ENCODE measurements at places on chromosomes 13 and 19.

- DNase-seq = no peak
These were observed 78.0 kb downstream of the STARD13 start for GRCh38 chr13:33207615-33207961.

DNA sequence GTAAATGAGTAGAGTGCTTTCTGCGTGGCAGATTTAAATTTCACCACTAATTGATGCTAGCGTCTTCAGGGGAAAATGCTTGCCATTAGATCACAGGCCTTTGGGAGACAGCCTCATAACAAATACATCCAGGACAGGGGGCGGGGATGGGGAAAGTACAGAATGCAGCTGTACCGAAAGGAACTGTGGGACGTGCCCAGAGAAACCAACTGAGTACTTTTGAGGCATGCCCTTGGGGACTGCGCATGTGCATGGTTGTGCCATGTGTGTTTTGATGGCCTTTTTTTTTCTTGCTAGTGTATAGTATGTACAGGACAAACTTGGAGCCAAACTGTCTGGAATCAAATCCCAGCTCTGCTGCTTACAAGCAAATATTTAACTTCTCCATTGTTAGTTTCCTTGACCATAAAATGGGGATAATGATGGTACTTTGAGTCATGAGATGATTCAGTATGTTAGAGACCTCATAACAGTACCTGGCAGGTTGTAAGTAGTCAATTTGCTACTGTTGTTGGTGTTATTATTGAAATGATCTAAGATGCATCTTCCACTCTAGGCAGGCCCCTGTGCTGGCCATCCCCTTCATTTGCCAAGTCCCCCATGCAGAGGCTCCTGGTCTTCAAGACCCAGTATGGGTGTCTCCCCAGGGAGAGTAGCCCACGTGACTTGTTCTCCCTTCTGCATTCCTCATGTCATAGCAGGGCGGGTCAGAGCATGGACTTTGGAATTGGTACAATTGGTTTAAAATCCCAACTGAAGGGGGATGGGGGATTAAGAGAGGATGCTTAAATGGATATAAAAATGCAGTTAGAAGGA lies 68.3 kb upstream of the NPAS1 start:
- DNase-seq = no peak

GRCh38 chr13:112455476-112456059 lies 79.4 kb downstream of the SPACA7 start:
- no peak for DNase-seq

DNA sequence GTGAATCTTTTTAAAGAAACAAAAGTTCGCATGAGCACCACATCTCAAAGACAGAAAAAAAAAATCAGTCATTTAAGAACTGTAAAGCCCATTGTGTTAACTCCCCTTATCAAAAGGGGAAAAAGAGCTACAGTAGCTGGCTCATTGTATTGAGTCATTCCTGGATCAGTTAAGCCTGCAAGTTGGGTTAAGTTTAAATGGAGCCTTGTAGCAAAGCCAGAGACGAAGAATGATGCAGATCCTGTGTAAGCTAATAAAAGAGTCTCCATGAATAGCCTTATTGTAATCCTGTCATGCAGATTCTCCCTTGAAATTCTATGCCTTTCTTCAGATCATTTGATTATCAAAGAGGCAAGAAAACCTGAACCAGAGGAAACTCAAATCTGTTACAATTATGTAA lies 83.8 kb downstream of the CRYL1 start:
- no peak for DNase-seq

- DNase-seq = no peak
These were observed 54.1 kb upstream of the SPATA13 start for GRCh38 chr13:24106429-24106828.

DNA sequence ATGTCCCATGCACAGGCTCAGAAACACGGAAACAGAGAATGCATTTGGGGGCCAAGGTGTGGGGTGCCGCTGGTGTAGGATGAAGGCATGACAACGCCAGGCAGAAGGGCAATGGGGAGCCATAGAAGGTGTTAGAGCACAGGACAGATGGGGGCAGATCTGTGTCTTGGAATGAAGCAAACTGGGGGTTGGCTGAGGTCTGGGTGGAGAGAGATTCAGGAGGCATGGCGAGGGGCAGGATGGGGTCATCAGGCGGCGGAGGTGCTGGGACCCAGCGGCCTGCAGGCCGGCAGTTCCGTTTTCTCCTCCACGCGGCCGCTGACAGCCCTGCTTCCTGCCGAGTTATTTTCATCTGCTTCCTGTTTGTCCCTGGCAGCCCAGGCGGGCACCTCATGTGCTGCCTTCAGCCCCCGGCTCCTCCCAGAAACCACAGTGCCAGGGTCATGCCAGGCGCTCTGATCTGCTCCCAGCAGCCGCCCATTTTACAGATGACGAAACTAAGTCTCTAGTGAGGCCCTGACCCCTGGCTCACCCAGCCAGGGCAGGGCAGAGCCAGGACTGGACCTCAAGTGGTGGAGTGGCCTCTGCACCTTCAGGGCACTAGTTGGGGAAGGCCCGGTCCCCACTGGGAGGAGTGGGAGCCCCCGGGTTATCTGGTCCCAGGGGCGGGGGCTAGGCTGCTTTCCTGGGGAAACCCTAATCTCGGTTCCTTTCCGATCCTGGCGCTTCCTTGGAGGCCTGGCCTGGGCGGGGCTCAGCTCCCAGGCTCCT lies 2.2 kb downstream of the ARHGAP45 start:
- peak; percentile 82 for DNase-seq

- no peak for DNase-seq
These were observed 18.8 kb upstream of the WASF3 start for GRCh38 chr13:26538363-26539317.

- DNase-seq = no peak
These were observed at the start of gene TMEM91 for GRCh38 chr19:41376241-41376997. Gene TMEM91 (plus strand): TSS chr19:41376533. CDS start chr19:41378310, 1,777 bp downstream.

DNA sequence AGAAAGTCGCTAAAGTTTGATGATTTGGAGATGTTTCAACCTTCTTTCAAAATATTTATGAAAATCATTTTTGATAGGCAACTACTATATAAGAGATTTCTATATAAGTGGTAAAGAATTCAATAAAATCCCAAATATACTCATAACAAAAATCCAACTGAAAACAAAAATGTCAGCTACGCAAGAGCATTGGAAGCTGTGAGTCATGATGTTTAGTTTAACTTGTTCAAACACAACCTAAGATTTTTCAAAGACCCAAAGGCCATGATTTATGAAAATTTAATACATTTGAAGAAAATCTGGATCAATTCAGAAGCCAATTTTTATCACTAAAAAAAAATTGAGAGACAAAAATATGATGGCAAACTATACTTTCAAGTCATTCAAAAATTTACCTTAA lies 226.6 kb downstream of the MZT1 start:
- no peak for DNase-seq

- no peak for DNase-seq
These were observed 147.4 kb downstream of the PTPRS start for GRCh38 chr19:5193192-5193591.

DNA sequence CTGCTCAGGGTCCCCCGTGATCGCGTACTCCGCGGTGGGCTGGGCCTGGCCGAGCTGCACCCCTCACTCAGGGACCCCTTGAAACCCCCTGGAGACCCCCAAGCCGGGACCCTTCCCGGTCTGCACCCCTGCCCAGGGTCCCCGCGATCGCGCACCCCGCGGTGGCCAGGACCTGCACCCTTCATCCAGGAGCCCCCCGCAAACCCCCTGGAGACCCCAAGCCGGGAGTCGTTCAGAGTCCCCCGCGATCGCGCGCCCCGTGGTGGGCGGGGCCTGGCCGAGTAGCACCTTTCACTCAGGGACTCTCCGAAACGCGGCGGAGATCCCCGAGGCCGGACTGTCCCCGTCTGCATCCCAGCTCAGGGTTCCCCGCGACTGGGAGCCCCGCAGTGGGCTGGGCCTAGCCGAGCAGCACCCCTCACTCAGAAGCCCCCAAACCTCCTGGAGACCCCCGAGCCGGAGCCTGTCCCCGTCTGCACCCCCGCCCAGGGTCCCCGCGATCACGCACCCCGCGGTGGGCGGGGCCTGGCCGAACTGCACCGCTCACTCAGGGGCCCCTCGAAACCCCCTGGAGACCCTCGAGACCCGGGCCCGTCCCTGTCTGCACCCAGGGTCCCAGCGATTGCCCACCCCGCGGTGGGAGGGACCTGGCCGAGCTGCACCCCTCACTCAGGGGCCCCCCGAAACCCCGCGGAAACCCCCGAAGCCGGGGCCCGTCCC lies 748 bp downstream of the LMNB2 start:
- peak; percentile 62 for DNase-seq

DNA sequence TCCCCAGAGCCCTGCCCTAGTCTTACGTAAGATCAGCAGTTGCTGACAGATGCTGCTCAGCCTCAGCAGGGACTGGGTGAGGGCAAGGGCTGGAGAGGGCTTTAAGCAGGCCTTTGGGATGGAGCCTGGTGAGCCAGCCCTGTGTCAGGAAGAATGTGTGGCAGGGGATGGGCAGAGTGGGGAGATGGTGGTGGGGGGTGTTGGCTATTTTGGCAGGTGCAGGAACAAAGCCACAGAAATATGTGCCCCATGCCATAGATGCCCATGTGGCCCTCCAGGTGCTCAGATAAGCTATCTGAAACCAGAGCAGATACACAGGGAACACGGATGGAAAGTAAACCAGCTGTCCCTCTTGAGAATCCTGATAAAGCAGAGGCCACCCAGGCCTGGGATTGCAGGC lies 1325.0 kb downstream of the UQCRFS1 start:
- no peak for DNase-seq

DNA sequence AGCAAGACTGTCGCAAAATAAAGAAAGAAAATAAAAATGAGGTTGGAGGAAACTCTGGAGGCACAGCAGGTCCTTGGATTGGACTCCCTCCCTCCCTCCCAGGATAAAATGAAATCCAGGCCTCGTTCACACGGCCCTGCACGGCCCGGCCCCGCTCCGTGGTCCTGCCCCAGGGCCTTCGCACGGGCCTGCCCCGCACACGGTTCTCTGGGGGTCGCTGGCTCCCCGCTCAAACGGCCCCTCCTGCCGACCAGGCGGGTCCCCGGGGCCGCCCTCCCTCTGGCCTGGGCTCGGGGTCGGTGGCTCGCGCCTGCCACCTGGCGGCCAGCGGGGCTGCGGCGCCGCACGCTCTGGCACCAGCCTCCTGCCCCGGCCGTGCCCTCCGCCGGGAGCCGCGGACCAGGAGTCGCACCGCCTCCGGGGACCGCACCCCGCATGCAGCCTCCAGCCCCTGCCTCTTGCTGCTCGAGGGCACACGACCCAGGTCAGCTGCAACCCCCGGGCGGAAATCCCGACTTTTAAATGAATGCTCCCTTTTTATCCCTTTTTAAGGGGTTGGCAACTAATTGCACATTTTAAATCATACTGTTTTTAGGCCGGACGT lies 1.5 kb upstream of the WDR18 start:
- peak; percentile 80 for DNase-seq

DNA sequence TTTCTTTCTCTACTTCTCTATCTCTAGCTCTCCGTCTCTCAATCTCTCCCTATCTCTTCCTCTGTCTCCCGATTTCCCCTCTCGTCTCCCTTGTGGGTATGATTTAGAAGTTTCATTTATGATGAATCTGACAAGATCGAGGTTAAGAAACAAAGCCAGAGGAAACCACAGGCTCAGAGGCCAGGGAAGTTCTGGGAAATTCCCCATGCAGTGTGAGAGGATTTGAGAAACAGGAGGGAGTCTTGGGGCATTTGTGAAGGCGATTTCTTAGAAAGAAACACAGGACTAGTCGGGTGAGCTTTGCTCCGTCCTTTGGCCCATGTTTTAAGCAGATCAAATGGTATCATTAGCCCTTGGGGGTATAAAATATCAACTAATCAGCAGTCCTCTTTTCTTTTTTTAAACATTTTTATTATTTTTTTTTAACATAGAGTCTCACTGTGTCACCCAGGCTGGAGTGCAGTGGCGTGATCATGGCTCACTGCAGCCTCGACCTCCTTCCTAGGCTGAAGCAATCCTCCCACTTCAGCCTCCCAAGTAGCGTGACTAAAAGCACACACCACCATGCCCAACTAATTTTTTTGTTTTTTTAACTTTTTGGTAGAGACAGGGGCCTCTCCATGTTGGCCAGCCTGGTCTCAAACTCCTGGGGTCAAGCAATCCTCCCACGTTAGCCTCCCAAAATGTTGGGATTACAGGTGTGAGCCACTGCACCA lies 25.8 kb downstream of the TNFSF9 start:
- DNase-seq = no peak

- peak; percentile 62 for DNase-seq
These were observed 7.8 kb downstream of the ANKLE1 start for GRCh38 chr19:17289489-17289888.

GRCh38 chr19:46460981-46461380 lies 10.4 kb downstream of the PNMA8A start:
- DNase-seq = no peak

- no peak for DNase-seq
These were observed 628.0 kb upstream of the PCDH20 start for GRCh38 chr13:62043600-62043999.

DNA sequence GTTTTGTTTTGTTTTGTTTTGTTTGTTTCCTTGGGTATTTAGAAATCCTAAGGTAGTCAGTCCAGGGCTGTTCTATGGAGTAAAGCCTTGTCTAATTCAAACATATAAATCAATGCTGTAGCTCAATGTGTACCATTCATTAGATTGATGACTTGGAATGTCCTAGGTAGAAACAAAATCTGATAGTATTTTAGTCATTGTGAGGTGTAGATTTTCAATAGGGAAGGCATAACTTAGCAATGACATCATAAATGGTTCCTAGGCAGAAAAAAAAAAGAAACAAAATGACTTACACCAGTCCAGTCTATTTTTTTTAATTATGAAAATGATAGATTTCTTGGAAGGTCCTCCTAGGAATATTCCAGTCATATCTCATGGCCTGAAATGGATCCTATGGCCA lies 189.9 kb downstream of the SPRY2 start:
- DNase-seq = no peak

DNA sequence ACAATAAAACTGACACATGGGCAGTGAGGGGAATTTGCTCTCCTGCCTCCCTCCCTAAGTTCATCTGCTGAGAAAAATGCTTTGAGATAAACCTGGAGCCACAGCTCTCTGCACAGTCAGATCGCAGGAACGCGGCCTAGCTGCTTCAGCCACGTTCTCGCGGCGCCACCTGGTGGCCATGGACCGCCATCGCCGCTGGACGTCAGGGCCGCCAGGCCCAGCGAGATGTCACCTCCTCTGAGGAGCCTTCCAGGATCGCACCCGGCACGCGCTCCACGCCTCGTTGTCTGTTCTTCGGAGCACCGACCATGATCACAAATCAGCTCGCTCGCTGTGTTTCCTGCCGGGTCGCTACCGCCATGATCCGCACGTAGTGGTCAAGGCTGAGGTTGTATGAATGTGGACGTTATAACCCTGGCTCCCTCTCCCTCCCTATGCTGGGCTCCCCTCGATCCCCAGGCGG lies 20.6 kb upstream of the USP29 start:
- DNase-seq = peak; percentile 62

- DNase-seq = no peak
These were observed 101.2 kb downstream of the SPRY2 start for GRCh38 chr13:80239571-80240255.

DNA sequence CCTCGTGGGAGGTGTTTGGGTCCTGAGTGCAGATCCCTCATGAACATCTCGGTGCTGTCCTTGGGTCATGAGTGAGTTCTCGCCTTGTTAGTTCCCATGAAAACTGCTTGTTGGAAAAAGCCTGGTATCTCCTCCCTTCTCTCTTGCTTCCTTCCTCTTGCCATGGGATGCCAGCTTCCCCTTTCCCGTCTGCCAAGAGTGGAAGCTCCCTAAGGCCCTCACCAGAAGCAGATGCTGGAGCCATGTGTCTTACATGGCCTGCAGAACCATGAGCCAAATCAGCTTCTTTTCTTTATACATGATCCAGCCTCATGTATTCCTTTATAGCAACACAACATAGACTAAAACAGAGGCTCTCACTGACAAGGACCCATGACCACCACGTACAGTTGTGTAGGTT lies 8.2 kb downstream of the ADGRE2 start:
- no peak for DNase-seq

Data from activated CD8-positive, alpha-beta T cell treated with anti-CD3 and anti-CD28 coated beads, Interleukin-2, amount 10 ng/mL, durations not matched to agents 7 days and 5 days (primary cell).